Activated T-cell treated with anti-CD3 and anti-CD28 coated beads, Interleukin-2, amount 50 U/mL, for 1 hour (primary cell): ENCODE measurements at places on chromosomes 11 and 22.

- DNase-seq: no peak
These were observed 80.2 kb downstream of the PLEKHA7 start for GRCh38 chr11:16933756-16934603.

DNA sequence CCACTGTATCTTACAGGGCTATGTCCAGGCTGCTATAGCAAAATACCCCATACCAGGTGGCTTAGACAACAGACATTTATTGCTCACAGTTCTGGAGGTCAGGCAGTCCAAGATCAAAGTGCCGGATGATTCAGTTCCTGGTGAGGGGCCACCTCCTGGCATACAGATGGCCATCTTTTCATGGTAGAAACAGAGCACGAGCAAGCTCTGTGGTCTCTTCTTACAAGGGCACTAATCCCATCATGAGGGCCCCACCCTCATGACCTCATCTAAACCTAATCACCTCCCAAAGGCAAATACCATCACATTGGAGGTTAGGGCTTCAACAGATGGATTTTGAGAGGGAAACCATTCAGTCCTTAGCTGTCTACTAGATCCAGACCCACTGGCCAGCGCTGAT is 117.4 kb upstream of the NECTIN1 start:
- DNase-seq: no peak

DNA sequence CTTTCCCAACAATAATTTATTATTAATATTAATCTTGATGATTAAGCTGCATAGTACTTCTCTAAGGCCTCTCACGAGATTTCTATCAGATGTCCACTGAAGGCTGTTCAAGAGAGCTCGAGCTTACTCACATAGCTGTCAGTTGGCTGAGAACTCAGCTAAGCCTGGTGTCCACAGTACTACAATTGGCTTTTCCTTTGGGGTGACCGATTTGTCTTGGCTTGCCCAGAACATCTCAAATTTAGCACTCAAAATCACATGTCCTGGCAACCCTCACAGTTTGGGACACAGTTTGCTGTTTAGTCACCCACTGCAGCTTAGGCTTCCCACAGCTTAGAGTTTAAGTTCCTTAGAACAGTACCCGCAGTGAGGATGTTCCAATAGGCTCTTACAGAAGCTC is 96.5 kb downstream of the LUZP2 start:
- DNase-seq: no peak

DNA sequence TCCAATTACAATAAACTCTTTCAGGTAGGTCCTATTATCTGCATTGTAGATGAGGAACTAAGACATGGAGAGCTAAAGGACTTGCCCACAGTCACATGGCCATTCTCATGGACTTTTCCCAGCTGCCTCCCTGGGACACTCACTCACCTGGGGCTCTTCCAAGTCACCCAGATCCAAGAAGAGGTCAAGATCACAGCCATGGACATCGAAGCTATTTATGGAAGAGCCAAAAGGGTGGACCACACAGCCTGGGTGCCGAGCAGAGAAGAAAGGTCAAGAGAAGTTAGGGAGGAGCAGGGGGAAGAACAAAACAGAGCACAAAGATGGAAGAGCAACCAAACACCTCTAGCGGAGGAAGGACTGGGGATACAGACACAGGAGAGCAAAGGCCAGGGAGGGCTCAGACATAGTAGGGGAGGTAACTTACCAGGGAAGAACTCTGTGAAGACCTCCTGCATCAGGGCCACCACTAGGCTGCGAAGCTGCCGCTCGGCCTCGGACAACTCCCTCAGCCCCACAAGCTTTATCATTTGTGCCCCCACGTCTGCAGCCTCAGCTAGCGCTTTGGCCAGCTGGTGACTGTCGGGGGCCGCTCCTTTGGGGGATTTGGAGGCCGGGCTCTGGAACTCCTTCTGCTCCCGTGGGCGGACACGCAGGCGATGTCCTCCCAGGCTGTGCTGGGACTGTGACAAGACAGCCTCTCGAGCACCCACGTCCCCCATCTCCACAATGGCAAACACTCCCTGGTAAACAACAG is 7.4 kb upstream of the EEF1G start:
- no peak for DNase-seq

DNA sequence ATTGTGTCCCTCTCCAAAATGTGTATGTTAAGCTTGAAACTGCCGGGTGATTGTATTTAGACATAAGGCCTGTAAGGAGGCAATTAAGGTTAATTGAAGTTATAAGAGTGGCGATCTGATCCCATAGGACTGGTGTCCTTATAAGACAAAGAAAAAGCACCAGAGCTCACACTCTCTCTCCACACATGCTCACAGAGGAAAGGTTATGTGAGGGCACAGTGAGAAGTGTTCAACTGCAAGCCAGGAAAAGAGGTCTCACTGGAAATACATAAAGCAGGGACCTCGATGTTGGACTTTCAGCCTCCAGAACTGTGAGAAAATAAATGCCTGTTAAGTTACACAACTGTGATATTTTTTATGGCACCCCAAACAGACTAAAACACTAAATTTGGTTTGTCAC is 1233.8 kb upstream of the CNTN5 start:
- no peak for DNase-seq

- DNase-seq: no peak
These were observed 3.6 kb upstream of the SHANK2 start for GRCh38 chr11:71255800-71256479.

DNA sequence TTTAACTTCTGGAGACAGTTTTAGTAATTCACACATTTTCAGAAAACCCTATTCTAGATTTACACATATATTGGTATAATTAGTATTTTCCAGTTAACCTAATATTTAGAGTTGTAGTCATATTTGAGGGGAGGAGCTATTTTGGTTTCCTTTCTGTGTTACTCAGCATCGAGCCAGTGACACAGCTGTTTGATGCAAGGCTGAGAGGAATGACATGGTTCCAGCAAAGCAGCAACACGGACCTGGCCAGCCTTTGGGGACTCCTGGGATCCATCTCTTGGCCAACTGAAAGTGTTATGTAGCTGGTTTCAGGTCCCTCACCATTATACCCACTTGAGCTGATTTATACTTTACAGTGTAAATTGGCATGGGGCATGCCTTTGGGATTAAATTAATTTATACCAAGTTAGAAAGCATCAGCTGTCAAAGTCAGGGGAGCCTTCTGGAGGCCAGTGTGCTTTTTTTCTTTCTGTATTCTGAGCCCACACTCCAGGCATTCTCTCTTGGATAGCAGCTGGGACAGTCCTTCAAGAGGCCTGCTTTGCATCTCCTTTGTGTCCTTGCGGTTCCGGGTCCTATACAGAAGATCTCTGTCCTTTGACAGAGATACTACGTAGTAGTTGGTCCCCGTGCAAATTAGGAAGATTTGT is 91.3 kb upstream of the SLC25A18 start:
- DNase-seq: no peak

GRCh38 chr11:71947498-71947897 is 18.7 kb downstream of the RNF121 start:
- DNase-seq: no peak

GRCh38 chr11:130945896-130946295 is 29.6 kb upstream of the SNX19 start:
- DNase-seq: no peak
